ENCODE measurements at places on chromosomes 4 and X.

DNA sequence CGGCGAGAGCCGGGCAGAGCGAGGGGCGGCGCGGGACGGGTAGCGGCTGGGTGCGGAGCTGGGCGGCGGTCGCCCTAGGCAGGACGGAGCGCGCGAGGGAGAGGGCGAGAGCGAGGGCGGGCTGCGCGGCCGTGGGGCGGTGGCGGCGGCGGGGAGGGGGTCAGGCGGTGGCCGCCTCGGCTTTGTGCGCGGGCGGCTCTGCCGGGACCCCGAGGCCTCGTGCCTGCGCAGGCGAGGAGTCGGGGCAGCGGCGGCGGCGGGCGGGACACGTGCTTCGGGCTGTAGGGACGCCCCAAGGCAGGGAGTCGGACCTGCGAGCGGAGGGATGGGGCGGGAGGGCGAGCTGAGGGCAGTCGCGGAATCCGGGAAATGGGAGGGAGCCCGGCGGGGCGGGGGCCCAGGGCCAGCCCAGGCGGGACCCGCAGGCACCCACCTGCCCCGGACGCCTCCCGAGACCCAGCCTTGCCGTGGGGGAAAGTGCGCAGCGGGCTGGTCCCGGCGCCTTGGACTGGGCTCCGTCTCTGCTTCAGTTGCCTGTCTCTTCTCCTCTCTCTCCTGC, 465 bp downstream of the BMPR1B start:
- DNase-seq: no peak

DNA sequence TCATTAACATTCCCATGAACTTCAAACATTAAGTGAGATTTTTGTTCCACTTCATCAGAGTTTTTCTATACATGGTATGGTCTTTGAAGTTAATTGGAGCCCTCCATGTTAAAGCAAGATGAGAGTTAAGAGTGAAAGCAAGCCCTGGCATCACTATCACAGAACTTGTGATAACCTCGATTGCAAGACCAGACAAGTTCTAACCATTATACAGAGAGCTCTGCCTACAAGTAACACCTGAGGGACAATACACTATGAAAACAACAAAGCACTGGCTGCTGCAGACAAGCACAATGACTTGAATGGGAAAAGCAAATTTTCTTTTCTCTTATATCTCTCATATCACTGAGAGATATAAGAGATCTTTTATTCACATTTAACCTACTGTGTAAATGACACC, 126.6 kb upstream of the GYPA start:
- DNase-seq: no peak

DNA sequence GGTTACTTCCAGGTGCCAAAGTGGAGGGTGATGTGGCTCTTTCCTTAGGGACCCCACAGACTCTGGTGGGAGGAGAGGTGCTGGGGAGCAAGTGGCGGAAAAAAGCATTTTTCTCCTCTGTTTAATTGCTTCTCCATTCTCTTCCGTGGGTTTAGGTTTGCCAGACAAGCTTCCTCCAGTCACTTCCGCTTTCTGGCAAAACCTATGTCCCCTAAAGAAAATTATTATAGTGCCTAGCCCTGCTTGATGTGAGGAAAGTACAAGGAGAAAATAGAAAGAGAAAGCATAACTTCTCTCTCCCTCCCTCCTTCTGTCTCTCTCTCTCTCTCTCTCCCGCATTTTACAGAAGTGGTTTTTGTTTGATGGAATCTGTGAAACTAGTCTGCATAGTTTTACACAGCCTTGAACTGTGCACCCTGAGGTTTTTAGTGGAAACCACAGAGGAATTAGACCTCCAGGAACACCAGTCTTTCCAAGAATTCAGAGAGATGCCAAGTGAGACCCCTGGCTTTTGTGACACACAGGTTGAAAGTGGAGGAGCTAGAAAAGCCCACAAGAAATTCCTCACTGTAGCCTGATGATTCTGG, 231.1 kb upstream of the ANXA3 start:
- DNase-seq: peak; percentile 18

DNA sequence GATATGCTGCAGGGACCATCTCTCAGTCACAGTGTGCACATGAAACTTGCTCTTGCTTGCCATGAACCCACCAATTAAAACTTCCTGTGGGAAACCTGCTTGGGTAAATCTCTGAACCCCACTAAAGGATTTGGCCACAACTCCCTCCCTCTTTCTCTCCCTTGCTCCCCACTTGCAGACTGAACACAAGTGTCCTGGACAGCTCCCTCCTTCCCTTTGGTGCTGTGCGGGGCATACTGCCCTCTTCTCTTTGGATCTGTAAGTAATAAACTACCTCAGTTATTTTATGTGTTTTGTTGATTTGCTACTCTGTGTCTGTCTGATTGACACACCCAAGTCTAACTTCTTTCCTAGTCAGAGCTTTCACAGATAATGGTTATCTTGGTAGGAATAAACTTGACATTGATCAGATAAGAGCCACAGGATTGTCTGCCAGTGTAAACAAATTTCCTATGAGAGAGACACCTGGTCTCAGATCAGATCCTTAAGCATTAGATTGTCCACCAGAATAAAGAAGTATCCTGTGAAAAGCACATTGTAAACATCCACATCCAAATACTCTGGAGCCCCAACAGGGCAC, 41.8 kb downstream of the SULT1E1 start:
- no peak for DNase-seq

DNA sequence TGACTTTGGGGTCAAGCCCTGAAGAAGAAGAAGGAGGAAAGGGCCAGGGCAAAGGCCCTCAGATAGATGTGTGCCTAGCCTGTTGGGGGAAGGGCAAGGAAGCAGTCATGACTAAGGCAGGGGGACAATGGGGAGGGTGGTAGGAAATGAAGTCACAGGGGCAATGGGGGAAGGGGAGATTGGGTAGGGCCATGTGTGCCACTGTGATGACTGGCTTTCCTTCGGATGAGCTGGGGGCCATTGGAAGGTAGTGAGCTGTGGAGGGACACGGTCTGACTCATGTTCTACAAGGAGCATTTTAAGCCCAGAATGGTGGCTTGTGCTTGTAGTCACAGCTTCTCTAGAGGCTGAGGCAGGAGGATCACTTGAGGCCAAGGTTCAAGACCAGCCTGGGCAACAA, 642.0 kb downstream of the MID1IP1 start:
- DNase-seq: no peak

- no peak for DNase-seq
These were observed 1114.5 kb downstream of the RAPGEF2 start for GRCh38 chr4:160217352-160217751.

GRCh38 chr4:186934244-186934643, 210.6 kb upstream of the FAT1 start:
- no peak for DNase-seq

- DNase-seq: peak; percentile 79
These were observed 75.0 kb downstream of the PTTG2 start for GRCh38 chr4:38034986-38035882.

DNA sequence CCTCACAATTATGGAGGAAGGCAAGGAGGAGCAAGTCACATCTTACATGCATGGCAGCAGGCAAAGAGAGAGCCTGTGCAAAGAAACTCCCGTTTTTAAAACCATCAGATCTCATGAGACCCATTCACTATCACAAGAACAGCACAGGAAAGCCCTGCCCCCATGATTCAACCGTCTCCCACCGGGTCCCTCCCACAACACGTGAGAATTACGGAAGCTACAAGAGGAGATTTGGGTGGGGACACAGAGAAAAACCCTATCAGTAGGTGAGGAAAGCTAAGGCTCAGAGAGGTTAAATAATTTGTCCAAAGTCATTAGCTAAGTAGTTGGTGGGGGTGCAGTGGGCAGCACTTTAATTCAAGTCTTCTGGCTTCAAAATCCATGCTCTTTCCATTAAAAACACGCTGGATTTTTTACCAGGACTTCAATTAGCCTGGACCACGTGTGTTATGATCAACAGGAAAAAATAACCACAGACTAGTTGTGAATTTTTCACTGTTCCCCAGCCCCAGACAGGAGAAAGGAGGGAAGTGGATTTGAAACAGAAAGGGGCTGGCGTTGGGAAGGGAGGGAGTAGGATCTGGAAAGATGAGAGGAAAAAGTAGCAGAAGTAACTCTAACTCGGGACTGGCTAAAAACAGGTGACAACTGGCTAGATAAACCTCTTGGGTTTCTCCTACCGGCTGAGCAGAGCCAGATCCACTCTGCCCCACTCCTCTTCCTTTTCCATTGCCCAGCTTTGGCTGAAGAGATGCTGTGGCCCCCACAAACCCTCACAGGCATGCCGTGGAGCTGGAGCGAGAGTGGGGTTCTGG, 986 bp downstream of the MTMR8 start:
- DNase-seq: no peak

- no peak for DNase-seq
These were observed 38.2 kb upstream of the TLR3 start for GRCh38 chr4:186030795-186031194.

DNA sequence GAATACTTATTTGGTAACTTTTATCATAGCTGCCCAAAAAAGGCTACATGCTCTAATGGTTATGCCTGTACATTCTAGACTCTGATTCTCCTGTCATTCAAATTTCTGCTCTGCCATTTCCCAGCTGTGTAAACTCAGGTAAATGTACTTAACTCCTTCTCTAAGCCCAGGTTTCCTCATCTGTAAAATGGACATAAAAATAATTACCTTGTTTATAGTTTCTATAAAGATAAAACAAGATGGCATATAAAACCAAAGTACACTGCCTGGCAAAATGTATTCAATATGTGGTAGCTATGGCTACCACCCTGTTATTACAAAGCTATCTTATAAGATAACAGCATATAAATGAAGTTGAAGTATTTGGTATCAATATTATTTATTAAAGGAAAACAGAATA, 158.8 kb downstream of the PPARGC1A start:
- no peak for DNase-seq

DNA sequence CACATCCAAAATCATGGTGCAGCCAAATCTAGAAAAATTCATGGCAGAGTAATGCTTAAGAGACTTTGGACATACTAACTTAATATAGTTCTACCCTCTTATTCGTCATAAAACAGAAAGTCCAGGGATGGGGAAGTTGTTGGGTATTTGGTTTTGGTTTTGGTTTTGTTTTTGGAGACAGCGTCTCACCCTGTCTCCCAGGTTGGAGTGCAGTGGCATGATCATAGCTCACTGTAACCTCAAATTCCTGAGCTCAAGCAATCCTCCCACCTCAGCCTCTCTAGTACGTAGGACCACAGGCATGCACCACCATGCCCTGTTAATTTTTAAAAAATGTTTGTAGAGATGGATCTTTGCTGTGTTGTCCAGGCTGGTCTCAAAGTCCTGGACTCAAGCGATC, 271.8 kb upstream of the TENM3 start:
- DNase-seq: peak; percentile 9

DNA sequence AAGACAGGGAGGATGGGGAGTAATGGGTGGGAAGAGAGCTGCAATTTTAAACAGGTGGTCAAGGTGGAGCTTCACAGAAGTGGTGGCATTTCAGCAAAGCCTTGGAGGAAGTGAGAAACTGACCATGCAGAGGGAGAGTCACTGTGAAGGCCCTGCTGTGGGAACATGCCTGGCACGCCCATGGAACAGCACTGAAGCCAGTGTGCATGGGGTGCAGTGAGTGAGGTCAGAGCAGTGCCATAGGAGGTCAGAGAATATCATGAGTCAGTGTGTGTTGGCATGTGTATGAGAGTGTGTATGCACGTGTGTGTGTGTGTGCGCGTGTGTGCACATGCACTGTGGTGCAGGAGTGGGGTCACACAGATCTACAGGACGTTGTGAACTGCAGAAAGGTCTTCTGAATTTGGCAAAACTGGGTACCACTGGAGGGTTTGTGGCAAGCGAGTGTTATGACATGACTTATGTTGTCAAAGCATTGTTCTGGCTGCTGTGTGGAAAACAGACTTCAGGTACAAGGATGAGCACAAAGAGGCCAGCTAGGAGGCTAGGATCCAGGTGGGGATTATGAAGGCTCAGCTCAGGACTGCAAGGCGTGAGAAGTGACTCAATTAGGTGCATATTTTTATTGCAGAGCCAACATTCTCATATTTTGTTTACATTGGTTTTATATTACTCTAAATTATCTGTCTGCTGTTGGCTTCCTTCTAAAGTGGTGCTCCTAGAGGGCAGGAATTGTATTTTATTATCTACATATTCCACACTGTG, 34.0 kb downstream of the ZNF827 start:
- no peak for DNase-seq

DNA sequence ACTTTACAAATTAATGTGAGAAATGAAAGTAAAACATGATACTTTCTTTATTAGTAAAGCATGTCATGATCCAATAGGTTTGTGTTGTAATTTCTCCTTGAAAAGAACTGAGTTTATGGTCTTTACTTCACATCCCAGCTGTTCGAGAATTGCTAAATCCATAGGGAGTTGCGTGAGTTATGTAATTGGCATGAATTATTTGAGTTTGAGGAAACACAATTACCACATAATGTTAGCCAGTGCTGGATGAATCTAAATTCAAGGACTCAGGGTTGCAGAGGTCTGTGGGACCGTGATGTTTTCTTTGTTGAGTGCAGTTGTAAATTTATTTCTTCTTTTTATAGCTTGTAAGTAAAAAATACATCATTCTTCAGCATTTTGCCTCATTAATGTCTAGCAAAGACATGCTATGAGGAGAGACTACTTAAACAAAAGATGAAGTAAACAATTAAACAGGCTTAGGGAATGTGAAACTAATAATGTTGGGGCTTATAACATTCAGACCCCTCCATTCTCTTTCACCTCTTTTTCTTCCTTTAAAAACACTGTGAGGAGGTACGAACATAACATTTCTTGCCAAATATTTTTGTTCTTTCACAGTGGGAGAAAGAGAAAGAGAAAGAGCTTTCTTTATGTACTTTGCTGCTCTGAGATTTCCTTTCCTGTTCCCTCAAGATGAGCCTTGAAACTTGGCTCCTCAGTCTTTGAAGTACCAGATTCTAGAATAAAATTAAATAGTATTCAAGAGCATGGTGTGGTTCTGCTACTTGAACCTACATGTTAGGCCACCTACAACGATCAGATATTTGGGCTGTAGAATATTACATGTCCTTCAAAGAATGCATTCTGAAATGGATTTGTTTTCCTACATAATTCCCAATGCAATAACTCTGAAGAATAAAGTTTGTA, 159.6 kb upstream of the ANK2 start:
- DNase-seq: no peak

GRCh38 chrX:124720532-124720931, 374.2 kb downstream of the SH2D1A start:
- no peak for DNase-seq

- DNase-seq: no peak
These were observed 161.6 kb upstream of the MID1 start for GRCh38 chrX:10781847-10782530.

GRCh38 chr4:163201358-163201757, 34.7 kb upstream of the NAF1 start:
- DNase-seq: no peak

DNA sequence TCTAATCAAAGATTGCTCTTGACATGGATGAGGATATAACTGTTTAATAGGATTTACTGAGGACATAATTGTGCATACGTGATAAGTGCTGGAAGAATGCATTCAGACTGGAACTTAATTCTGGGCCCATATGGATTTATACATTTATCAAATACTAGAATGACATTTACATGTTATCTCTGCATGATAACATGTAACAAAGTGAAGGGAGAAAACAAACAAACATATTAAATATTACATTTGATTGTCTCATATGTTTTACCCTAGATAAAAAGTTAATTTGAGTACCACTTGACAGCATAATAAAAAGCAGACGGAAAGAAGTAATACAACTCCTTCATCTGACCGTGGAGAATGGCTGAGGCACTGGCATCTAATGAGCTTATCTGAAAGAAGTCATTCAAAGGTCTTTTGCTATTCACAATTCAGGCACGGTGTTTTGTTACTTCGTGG, 297.8 kb downstream of the PPP3CA start:
- no peak for DNase-seq

All from inflammatory macrophage treated with lipopolysaccharide for 1 hour (primary cell).